ENCODE measurements at places on chromosomes 13 and 19. TPM values are rescaled to one million over a fixed set of nuclear protein-coding genes. Genes with fewer than 3 reads are reported as not detected.
A peak's percentile ranks its signal among the peaks of the same experiment; 100 is the strongest.

Gene ZNF208
- 32.4 TPM for total RNA-seq

Gene ERICH6B
- total RNA-seq, result not detected

DNA sequence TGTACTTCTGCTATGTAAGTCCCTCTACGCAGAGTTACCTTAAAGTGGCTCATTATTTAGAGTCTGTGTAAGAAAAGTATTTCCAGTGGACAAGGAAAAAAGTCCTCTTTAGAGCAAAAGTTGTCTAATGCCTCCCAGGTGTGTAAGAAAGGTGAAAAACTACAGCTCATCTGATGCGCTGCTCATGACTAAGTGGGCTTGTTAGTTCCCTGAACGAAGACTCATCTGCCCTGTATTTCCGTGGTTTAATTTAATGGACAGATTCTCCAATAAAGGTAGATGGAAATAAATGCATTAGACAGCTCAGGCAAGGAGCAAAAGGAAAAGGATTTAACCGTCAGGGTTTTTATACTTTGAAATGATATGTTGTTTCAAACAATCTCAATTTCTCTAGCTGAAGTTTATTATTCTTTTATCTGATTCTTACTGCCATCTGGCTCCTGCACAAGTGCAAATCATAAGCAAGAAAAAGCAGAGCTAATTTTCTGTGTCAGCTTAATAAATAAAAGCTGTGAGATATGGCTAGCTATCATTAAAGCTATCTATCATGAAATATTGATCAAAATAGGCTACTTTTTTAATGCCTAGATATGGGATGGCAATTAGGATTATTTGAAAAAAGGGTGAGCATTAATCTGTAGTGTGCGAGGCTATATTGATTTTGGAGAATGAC is 73.7 kb upstream of the PCDH9 start:
- no peak for DNase-seq

Gene ZNF324B
- total RNA-seq, result 8.1 TPM

Gene PLK5
- not detected for total RNA-seq

Gene HOOK2
- 79.0 TPM for total RNA-seq

- no peak for DNase-seq
These were observed 566 bp upstream of the CCDC97 start for GRCh38 chr19:41309180-41310032.

DNA sequence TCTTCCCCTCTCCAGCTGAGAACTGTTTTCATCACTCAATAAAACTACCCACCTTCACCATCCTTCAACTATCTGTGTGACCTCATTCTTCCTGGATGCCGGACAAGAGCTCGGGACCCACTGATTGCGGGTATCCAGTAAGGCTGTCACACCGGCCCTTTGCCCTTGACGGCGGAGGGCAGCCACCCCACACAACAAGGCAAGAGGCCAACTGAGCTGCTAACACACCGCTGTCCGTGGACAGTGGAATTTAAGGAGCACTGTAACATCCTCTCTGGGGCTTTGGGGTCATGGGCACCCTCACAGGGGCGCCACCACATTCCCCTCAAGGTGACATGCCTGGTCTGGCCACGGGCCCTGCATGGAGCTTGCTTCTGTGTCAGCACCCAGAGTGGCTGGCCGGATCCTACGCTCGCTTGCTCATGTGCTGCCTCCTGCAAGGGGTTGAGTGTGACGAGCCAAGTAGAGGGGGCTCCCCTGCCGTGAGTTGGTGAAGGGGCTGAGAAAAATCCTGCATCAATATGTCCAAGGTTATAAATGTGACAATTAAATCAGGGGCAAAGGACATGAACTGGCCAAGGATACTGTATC is 31.4 kb downstream of the LHFPL6 start:
- no peak for DNase-seq

- DNase-seq, result no peak
These were observed 2.6 kb upstream of the LGALS4 start for GRCh38 chr19:38815059-38816001.

Gene TMEM238
- total RNA-seq, result 20.8 TPM

DNA sequence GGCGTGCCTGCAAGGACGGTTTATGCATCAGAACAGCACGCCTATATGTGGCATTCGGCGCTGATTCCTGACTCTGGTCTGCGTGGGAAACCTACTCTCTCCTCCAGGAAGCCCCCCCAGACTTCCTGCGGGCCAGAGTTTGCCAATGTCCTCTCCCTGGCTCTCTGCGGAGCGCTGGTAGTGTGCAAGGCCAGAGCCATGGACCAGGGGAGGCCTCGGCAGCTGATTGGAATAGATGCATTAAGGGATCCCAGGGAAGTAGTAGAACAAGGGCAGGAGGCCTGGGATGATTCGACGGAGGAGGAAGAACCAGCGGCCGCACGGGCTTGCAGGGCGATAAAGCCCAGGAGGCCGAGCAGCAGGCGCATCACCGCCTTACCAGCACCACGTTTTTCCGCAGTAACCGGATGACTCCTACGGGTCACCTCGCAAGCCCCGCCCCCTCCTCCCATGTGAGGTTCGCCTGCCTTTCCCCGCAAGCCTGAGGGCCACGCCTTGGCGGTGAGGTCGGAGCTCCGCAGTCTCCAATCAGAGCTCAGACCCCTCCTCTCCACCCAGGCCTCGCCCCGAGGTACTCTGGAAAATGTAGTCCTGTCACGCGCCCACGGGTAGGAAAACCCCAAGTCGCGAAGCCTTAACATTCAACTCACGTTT is 5.0 kb downstream of the CLEC11A start:
- peak; percentile 58 for DNase-seq

DNA sequence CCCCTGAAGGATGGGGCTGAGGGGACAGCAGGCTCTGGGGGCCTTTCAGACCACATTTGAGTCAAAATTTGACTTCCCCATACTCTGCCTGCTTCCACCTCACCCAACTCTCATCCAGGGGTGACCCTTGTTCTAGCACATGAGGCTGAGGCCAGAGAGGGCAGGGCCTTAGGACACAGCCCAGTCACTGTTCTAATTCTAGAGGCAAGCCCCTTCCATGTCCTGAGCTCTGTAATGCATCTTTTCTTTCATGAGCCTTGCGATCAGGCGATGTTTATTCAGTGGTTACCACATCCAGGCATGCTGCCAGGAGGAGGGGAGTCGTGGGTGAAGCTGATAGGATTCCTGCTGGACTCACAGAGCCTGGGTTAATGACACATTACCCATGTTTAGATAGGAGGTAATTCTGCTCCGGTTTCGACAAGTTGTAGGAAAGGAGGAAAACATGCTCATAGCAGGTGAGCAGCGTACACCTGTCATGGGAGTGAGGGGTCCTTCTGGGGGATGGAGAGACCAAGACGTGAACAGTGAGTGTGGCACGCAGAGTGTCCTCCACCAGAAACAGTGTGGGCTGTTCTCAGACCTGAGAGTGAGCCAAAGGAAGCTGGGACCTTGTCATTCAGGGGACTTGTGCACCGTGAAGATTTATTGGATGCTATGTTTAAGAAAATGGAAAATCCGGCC is 9.3 kb downstream of the RPS9 start:
- DNase-seq, result peak; percentile 94

DNA sequence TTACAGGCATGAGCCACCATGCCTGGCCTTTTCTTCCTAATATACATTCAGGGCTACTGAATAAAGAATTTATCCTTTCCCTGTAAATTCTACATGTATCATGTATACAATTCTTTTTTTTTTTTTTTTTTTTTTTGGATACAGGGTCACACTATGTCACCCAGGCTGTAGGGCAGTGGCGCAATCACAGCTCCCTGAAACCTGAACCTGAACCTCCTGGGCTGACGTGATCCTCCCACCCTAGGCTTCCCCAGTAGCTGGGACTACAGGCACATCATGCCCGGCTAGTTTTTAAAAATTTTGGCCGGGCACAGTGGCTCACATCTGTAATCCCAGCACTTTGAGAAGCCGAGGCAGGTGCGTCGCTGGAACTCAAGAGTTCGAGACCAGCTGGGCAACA is 6.5 kb upstream of the SLC44A2 start:
- no peak for DNase-seq

Gene NPAS1
- total RNA-seq, result not detected

DNA sequence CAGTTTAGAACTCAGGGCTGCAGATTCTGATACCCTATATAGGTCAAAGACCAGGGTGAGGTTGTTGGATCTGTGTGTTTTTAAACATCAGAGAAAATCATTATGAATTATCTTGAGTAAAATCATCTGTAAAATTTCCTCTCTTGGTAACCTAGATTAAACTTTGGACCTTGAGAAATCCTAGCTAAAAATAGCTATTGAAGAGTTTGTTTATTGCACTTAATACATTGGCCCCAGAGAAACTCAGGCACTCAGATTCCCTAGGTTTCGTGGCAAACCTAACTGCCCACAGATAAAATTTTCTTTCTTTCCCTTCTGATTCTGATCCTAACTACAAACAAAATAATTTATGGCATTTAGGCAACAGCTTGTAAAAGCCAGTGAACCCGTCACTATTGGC is 102.3 kb downstream of the GPC6 start:
- no peak for DNase-seq

Gene ZIC5
- not detected for total RNA-seq

Measured in ureter (tissue), 1 donor.